ENCODE measurements at places on chromosomes 12 and 14. TPM values are rescaled to one million over a fixed set of nuclear protein-coding genes. Genes with fewer than 3 reads are reported as not detected.

The CLMN gene
- 0.26 TPM for total RNA-seq

The RPGRIP1 gene
- total RNA-seq, result 0.94 TPM

The WNT1 gene
- 2.2 TPM for total RNA-seq

The FOXN4 gene
- not detected for total RNA-seq

The STON2 gene
- 2.3 TPM for total RNA-seq

The ACOT6 gene
- total RNA-seq, result not detected

All from T-helper 17 cell (primary cell).